ENCODE measurements at places on chromosomes 5 and 9.

DNA sequence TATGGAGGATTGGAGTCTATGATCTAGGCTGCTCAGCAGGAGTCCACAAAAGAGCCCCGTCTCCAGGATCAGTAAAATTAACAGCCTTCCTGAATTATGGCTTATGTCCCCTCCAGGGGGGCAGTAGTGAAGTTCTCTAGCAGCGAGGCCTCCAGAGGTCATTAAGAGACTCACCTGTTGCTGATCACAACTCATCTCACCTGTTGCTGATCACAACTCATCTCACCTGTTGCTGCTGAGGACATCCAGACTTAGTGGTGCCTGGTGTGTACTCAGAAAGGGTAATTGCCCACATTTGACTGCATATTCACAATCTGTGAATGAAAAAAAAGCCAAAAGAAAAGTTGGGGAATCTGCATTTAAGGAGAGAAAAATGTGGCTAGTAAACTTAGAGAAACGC is 129.5 kb downstream of the SMARCA2 start:
- DNase-seq = no peak

DNA sequence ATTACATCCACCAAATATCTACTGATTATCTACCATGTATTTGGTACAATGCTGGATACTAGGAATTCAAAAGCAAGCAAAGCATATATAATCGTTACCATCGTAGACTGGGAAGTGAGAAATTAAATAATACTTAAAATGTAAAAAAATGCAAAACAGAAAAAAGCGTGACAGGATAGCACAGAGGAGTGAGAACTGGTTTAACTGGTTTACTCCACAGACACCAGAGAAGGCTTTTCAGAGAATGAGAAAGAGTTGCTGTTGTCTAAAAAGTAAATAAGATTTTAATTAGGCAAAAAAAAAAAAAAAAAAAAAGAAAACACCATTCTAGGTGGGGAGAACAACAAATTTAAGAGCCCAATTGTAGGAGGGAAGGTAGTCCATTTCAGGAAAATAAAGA is 657.9 kb upstream of the ST8SIA4 start:
- no peak for DNase-seq

DNA sequence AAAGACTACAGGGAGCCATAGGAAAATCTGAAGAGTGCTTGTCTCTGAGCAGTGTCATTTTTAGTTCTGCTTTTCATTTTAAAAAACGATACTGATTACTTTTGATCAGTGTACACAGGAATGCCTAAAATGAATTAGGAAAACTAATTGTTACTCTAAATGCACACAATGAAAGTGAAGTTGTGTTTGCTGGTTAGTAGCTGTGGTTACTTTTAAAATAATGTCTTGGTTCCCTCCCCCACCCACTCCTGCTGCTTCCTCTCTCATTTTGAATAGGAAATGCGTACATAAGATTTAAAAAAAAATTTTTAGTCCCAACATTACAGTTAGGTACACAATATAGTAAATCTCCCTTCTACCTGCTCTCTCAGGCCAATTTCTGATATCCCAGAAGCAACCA is 47.5 kb upstream of the PLPP1 start:
- DNase-seq = peak; percentile 48

GRCh38 chr5:56307714-56308333 is 74.7 kb upstream of the ANKRD55 start:
- no peak for DNase-seq

DNA sequence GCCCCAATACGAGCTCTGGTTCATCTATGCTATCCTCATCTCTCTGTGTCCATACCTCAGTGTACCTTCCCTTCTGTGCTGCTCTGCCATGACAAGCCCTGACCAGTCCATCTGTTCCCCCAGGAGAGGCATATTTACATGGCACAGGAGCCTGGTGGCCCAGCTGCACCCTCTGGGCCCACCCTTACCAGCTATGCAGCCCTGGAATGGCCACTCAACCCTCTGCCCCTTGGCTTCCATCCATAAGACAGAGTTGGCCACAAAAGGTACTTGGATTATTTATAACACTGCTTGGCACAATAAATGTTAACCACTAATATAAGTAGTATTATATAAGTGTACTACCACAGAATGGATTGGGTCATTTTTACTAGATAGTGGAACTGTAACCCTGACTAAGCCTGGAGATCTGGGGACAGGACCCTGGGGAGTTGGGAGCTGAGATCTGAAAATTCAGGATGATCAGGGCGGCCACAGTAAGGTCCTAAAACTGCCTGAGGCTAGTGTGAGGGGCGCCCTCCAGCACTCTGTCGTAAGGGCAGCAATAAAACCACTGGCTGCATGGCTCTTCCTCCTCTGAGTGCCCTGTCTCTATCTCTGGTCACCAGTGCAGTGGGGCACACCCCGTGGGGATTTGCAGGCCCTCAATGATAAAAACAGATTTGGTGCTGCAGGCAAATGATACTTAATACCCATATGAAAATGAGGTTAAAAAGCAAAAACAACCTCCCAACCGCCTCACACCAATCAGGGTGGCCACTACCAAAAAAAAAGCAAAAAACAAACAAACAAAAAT is 65.8 kb downstream of the SEMA4D start:
- DNase-seq = no peak

DNA sequence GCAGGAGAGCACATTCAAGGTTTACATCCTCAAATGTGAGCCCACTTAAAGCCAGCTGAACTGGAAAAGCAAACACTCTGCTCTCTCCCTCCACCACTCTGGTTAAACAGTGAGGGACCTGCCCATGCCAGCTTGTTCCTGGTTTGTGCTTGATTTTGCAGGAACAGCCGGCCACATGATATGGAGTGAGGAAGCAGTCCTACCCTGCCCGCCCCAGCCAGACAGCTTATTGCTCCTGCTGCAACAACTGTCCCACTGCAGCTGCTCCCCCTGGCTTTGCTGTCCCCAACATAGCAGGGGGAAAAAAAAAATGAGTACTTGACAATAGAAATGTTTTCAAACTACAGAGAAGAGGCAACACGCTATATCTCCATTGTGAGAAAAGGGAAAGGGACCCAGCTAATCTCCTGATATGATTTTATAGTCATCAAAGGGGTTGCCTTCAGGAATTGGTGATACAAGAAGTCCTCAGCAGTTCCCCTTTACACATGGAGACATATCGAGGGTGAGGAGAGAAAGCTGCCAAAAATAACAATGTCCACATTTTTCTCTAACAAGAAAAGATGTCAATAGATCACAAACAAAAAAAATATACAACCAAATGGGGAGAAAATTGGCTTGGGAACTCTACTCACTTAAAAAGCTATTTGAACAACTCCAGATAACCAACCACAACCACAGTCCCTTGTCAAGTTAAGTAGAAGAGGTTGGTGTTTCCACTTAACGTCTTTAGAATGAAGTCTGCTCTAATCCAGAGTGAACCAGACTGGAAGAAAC is 4.6 kb downstream of the MYO10 start:
- peak; percentile 39 for DNase-seq

- DNase-seq = no peak
Measured at GRCh38 chr9:99126312-99126711, 21.4 kb downstream of the TGFBR1 start.

DNA sequence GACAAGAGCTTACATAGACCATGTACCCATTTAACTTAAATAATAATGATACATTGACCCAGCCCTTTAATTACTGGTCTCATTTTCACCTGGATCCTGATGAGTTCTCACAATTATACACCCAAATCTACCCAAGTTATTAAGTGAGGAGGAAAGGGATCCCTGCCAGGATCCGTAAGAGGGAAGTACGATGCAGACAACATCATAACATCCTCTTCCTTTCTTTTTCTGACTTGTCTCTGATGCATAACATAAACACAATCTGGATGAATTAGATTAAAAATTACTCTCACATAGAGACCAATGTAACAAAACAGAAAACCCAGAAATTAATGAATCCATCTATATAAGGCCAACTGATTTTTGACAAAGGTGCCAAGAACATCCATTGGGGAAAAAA is 17.0 kb downstream of the MARCHF3 start:
- DNase-seq = peak; percentile 60

DNA sequence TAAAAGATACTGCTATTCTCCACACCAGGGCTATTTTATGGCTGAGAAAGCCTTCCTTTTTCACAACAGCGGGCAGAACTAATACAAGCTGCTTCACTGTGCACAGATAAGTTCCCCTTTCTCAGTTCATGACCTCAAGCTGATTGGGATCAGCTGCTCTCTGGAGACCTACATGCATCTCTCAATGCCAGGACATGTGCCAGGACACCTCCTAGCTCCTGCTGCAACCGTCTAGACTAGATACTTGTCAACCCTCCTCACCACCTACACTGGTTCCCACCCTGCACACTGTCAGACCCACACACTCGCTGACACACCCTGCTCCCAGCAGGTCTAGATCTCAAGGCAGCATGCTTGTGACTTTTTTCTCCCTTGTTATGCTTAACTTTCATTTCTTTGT is 39.8 kb downstream of the STARD4 start:
- DNase-seq = no peak

DNA sequence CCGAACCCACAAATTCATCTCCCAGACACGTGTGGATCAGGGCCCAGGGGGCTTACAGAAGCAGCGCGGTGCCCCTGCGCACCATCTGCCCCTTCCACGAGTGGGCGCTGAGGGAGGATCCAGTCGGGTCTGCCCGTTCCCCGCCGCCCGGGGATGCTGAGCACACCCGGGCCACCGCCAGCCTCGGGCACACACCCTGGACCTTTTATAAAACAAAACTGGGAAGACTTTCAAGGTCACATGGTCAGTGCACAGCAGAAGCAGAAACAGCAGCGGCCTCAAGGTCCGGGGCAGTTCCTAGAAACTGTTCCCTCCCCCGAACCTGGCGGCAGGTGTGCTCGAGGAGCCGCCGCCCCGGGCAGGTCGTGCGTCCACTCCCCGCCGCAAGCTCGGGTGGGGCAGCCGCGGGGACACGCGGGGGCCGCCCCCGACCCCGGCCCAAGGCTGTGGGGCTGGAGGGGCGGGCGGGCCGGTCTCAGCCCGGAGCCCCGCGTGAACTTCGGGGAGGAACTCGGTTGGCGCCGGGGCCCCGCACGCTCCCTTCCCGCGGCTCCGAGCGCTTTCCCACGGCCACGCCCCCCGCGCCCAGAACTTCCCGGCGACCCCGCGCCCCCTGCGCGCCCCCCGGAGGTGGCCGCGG is 633 bp upstream of the PPP1R26 start:
- peak; percentile 43 for DNase-seq

- DNase-seq = no peak
Measured at GRCh38 chr5:165928971-165929370, 2362.5 kb upstream of the WWC1 start.

- no peak for DNase-seq
Measured at GRCh38 chr5:116763987-116764866, 189.6 kb upstream of the SEMA6A start.

DNA sequence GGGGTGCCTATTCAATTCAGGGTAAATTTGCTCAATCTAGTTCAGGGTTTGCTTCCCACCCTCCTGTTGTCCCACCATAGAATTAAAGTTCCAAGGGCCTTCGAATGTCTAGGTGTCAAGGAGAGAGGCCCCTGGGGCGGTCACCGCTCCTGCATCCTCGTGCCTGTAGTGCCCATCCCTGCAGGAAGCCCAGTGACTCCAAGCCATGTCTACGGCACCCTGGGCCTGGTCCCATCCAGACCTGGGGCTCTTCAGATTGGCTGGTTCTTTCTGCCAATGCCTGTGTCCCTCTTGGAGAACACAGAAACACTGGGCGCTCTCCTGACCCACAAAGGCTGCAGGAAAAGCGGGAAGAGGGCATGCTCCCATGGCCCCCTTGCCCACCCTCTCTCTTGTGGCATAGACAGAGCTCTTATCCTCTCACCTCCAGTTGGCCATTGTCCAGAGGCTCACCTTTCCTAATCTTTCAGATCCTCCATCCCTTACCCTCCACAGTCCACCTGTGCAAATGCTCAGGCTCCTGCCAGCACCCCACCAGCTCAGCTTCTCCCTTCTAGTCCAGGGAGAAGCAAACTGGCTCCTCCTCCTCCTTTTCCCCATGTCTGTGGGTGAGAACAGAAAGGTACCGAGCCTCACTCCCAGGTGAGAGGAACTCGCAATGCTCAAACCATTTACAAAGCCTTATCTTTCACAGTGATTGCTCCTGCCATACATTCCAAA is 253.0 kb upstream of the IRX2 start:
- no peak for DNase-seq

GRCh38 chr9:89022902-89023301 is 31.6 kb downstream of the S1PR3 start:
- no peak for DNase-seq

GRCh38 chr9:86443992-86444391 is 89.8 kb upstream of the TUT7 start:
- no peak for DNase-seq

DNA sequence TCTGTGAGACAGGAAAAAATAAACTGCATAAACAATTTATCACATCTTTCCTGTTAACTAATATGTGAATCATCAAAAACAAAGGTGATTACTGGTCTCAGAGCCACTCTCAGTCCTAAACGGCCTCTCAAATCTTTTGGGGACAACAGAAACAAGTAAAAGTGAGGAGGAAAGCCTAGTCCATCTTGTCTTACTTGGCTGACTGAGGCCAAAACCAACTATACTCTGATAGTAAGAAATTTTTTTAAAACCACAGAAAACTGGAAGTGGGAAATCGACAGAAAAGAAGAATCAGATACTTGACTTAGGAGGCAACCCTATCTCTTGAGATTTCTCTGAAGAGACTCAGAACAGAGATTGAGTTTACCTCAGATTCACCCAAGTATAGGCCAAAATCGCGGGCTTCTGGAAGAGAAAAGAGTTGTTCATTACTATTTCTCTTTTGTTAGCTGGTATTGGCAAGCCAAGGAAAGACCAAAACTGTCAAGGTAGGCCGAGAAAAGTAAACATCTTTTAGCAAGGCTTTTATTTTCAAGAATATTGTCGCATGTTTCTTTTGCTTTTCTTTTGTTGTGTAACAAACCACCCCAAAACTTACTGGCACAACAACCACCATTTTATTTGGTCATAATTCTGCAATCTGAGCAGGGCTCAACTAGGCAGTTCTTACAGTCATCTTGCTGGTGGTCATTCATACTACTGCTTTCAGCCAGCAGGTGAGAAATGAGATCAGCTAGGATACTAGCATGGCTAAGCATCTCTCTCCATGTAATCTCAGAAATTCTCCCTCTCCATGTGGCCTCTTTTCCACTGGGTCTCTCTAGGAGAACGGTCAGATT is 46.1 kb downstream of the RFX3 start:
- DNase-seq = no peak

DNA sequence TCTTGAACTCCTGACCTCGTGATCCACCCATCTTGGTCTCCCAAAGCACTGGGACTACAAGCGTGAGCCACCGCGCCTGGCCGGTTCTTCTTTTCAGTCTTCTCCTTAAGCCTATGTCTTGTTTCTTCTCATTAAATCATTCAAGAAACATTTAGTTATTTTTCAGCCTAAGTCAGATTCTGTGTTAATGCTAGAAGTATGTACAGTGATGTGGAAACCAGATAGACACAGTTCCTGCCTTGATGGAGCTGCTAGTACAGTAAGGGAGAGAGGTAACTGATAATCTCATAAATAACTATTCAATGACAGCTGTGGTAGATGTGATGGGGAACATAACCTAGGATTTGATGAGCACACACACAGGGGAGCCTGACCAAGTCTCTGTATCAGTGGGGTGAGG is 46.3 kb upstream of the NR3C1 start:
- no peak for DNase-seq

DNA sequence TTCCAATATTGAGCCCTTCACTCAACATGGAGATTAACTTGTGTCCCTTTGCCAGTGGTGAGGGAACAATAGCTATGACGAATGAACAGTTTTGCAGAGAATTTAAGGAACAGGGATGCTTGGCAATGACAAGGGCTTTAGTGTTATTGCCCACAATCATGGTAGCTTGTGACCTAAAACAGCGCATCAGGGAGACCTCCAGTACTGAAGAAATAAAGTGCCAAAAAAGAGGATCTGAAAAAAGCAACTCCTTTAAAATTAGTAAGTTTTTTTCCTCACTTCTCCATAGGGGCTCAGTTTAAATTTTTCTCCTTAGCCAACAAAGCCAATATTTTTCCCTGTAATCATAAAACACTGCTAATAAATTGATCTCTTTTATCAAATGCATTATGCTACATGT is 41.8 kb upstream of the PAM start:
- DNase-seq = no peak
